A172 (cell line): ENCODE measurements at places on chromosomes 6 and 20. TPM values are rescaled to one million over a fixed set of nuclear protein-coding genes. Genes with fewer than 3 reads are reported as not detected.

Gene LY6G6C
- total RNA-seq = not detected in 2 replicates

Gene TMC2
- not detected in 2 replicates for total RNA-seq

Gene ZSCAN16
- 7.7 and 9.9 TPM in 2 replicates for total RNA-seq

Gene AARS2
- 17.4 and 20.8 TPM in 2 replicates for total RNA-seq

Gene IPCEF1
- 0.17 and 0.47 TPM in 2 replicates for total RNA-seq

Gene KDM1B
- 9.3 and 11.2 TPM in 2 replicates for total RNA-seq

Gene STMND1
- 0.22 TPM in 1 of 2 replicates, not detected in the other for total RNA-seq

Gene MOCS1
- 4.4 and 5.5 TPM in 2 replicates for total RNA-seq

Gene ZC2HC1B
- not detected in 2 replicates for total RNA-seq

Gene PGBD1
- total RNA-seq = 9.1 and 12.0 TPM in 2 replicates

Gene JAG1
- total RNA-seq = 6.2 and 9.4 TPM in 2 replicates
